ENCODE measurements at places on chromosomes 6 and 20.

GRCh38 chr6:34671801-34672656 lies 24.5 kb downstream of the ILRUN start:
- DNase-seq, result peak; percentile 66

DNA sequence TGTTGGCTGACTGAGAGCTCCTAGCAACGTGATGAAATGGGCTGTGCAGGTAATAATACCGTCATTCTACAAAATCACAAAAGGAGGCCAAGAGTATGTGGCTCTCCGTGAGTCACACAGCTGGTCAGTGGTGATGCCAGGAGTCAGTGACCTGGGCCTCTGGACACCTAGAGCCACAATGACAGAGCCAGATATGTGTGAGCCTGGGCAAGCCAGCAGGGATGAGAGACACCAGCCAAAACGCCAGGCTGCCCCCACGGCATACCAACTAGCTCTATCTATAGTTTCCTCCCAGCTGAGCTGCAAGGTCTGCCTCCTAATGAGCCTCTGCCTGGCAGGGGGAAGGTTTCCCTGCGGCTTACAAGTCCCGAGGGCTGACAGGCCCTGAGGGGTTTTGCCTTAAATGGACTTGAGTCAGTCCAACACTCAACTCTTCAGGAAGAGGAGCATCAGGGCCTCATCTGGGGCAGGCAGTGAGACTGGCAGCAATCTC lies 70.0 kb downstream of the CPNE5 start:
- DNase-seq, result no peak

DNA sequence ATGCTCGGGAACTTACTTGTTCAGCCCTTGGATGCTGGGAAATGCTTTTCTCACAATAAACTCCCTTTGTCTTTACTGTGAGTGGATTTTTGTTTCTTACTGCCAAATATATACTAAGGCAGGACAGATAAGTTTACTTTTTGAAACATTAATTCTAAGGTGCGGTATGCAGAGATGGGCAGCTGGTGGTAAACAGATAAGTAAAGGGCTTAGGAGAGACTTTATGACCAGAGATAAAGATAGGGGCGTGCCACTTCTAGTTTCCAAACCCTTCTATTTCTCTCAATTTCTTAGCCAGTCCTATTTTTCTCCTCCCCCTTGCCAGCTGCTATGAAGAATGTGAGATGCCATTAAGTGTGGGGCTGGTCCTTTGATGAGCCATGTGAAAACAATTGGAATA lies 16.3 kb downstream of the SAMD3 start:
- DNase-seq, result no peak

GRCh38 chr6:14818422-14818884 lies 427.4 kb upstream of the JARID2 start:
- DNase-seq, result no peak

DNA sequence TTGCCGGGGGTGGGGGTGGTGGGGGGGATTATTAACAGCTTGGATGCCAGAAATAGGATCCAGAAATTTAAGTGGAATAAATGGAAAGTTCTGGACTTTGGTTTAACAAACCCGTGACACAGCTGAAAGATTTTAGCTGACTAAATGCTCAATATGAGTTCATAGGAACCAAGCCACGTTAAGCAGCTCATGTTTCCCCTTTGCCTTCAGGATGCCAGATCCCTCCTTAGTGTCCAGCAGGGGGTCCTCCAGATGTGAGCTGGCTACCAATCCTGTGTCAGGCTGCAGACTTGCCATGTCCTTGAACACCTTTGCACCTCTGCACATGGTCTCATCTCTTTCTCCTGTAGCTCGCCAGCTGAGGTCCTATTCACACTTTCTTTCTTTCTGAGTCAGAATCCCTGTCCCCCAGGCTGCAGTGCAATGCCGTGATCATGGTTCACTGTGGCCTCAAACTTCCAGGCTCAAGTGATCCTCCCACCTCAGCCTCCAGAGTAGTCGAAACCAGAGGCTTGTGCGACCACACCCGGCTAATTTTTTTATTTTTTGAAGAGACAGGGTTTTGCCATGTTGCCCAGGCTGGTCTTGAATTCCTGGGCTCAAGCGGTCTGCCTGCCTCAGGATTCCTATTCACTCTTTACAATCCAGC lies 133.3 kb upstream of the ARMC2 start:
- DNase-seq, result no peak

GRCh38 chr6:138920906-138921305 lies 67.1 kb downstream of the REPS1 start:
- no peak for DNase-seq

- DNase-seq, result peak; percentile 2
These were observed 800 bp upstream of the DYNLT1 start for GRCh38 chr6:158645064-158646022.

DNA sequence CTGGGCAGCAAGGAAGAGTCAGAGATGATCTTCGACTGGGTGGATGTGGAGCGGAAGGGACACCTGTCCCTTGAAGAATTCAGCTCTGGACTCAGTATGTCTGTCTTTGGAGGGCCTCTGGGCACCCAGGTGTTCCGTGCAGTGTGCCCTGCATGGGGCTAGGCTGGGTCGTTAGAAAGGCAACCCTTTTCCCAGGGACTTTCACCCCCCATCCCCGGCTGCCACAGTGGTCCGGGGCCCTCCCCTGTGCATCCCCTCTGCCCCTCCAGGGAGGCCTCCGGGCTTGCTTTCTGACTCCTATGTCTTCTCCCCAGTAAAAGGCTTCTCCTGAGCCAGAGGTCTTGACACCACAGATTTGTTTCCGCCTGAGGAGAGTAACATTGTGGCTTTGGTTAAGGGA lies 16.2 kb downstream of the RAB44 start:
- peak; percentile 68 for DNase-seq

- no peak for DNase-seq
These were observed 39.3 kb downstream of the ATRN start for GRCh38 chr20:3510110-3510509.
